ENCODE measurements at places on chromosomes 5 and 9. TPM values are rescaled to one million over a fixed set of nuclear protein-coding genes. Genes with fewer than 3 reads are reported as not detected.

The RNF183 gene
- not detected for total RNA-seq

The PCDHGB5 gene
- 18.1 TPM for total RNA-seq

The RAPGEF6 gene
- 66.1 TPM for total RNA-seq

The APBA1 gene
- 29.0 TPM for total RNA-seq

The FREM1 gene
- 1.4 TPM for total RNA-seq

The PRRX2 gene
- total RNA-seq, result 0.16 TPM

The GDA gene
- total RNA-seq, result 32.8 TPM

The DND1 gene
- 0.31 TPM for total RNA-seq

The RAB3C gene
- 38.1 TPM for total RNA-seq

The CDKN2B-AS1 gene
- total RNA-seq, result 0.62 TPM

The LCN1 gene
- not detected for total RNA-seq

The PCDHGA10 gene
- 12.0 TPM for total RNA-seq

The NTRK2 gene
- total RNA-seq, result 266 TPM

Measured in occipital lobe (tissue), 3 donors.